ENCODE measurements at places on chromosomes 2 and 18.

DNA sequence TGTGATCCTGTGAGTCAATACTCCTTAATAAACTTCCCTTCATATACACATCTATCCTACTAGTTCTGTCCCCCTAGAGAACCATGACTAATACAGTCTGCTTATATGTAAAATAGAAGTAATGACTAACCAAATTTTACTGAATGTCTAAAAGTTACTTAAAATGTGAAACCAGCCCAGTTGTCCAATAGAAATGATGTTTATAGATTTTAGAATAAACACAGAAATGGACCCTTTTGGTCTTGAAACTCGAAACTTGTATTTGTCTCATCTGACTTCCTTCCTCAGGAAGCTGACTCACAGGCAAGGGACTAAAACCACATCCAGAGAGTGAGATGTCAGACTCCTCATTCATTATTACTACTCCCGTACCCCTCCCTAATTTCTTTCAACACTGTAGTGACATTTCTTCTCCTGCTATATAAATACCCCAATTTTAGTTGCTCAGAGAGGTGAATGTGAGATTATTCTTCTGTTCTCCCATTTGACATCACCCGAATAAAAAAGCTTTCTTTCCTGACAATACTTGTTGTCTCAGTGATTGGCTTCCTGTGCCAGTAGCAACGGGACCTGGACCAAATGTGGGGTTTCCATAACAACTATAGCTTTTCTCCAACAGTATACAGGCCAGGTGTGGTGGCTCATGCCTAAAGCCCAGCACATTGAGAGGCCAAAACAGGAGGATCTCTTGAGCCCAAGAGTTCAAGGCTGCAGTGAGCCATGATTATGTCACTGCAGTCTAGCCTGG, 486.0 kb downstream of the ERBB4 start:
- no peak for DNase-seq

DNA sequence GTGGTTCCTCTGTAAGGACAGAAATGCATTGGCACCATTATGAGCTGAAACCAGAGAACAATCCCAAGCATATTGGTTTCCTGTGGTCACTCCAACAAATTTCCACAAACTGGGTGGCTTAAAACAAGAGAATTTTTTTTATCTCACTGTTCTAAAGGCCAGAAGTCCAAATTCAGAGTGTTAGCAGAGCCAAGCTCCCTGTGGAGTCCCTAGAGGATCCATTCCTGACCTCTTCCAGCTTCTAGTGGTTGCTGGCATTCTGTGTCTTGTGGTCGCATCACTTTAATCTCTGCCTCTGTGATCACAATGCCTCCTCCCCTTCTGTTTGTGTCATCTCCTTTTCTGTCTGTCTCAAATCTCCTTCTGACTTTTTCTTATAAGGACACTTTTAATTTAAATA, 380.3 kb downstream of the NYAP2 start:
- no peak for DNase-seq

DNA sequence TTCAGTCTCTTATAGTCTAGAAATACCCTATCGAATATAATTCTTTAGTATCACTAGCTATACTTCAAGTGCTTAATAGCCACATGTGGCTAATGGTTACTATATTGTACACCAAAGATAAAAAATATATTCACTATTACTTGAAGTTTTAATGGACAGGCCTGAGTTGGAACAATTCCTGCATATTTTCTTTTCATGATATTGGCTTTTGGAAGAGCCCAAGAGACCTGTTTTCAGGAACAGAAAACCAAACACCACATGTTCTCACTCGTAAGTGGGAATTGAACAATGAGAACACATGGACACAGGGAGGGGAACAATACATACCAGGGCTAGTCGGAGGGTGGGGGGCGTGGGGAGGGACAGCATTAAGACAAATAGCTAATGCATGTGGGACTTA, 334.4 kb upstream of the TRIB2 start:
- no peak for DNase-seq

- peak; percentile 90 for DNase-seq
Measured at GRCh38 chr18:48002933-48003365, 72.5 kb upstream of the SMAD2 start.

GRCh38 chr18:75132098-75132870, 76.7 kb downstream of the PTGR3 start:
- no peak for DNase-seq

GRCh38 chr2:36485521-36485920, 112.4 kb downstream of the FEZ2 start:
- DNase-seq: peak; percentile 85

All from SJSA1 (cell line).